ENCODE measurements at places on chromosomes 3 and 15. TPM values are rescaled to one million over a fixed set of nuclear protein-coding genes. Genes with fewer than 3 reads are reported as not detected.
A peak's percentile ranks its signal among the peaks of the same experiment; 100 is the strongest.

- no peak for DNase-seq
Measured at GRCh38 chr3:124206225-124207055, 214.5 kb upstream of the ROPN1 start.

DNA sequence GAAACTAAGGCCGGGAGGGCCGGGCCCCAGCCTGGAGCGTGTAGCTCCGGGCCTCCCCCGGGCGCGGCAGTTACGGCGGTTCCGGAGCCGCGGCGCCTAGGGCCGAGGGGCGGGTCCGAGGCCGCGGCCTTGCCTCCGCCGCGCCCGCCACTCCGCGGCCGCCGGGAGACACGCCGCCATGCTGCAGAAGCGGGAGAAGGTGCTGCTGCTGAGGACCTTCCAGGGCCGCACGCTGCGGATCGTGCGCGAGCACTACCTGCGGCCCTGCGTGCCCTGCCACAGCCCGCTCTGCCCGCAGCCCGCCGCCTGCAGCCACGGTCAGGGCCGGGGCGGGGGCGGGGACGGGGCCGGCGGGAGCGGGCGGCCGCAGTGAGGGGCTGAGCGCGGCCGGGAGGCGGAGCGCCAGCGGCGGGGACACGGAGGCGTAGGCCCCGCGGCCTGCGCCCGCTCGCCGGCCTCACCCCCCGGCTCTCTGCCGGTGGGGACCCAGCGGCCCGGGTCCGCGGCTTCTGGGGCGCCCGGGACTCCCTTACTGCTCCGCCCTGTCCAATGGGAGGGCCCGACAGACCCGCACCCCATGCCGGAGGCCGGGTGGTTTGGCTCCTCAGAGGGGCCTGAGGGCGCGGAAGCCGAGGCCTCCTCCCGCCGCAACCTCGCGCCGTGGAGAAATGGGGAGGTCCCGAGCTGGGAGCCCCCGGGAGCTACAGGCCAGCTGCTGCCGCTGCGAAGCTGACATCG lies at the start of gene DIS3L:
Gene DIS3L (plus strand): TSS at position 150 of the 738 bp plus-strand sequence. CDS start 29 bp downstream, at position 179.
- peak; percentile 80 for DNase-seq

- DNase-seq = no peak
Measured at GRCh38 chr15:40623361-40623760, 29.3 kb downstream of the KNL1 start.

- no peak for DNase-seq
Measured at GRCh38 chr3:159832024-159832423, 156.6 kb upstream of the IL12A start.

DNA sequence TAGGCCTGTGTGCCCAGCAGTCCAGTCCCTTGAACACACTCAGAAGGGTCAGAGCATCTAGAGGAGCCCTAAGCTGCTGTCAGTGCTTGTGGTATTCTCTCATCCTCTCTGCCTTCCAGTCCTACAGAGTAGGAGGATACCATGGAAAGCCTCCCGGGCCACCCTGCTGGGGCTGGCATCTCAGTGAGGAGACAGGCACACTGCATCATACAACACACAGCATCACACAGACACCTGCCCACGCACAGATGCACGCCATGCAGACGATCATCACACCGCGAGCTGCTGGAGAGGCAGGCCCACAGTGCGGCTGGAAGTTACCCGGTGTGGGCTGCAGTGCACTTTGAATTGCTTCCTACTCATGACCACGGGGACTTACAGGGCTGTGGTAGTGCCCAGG lies 15.2 kb downstream of the GABRA5 start:
- DNase-seq = no peak

DNA sequence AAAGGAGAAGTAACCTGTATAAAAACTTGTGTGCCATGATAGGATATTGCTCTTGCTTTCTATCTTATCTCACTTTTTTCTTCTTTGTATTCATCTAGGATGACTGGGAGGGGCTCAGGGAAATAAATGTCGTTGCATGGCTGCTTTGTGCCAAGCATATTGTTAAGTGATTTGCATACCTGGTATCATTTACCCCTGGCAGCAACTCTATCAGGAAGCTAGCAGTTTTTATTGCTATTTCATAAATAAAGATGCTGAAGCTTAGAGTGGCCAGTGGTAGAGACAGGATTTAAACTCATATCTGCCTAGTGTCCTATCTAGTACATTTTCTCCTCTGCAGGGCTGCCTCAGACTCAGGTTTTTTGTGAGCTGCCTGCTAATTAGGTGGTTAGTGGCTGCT lies 253.3 kb downstream of the PTPRG start:
- no peak for DNase-seq

GRCh38 chr3:188633206-188633605 lies 479.2 kb downstream of the LPP start:
- no peak for DNase-seq

DNA sequence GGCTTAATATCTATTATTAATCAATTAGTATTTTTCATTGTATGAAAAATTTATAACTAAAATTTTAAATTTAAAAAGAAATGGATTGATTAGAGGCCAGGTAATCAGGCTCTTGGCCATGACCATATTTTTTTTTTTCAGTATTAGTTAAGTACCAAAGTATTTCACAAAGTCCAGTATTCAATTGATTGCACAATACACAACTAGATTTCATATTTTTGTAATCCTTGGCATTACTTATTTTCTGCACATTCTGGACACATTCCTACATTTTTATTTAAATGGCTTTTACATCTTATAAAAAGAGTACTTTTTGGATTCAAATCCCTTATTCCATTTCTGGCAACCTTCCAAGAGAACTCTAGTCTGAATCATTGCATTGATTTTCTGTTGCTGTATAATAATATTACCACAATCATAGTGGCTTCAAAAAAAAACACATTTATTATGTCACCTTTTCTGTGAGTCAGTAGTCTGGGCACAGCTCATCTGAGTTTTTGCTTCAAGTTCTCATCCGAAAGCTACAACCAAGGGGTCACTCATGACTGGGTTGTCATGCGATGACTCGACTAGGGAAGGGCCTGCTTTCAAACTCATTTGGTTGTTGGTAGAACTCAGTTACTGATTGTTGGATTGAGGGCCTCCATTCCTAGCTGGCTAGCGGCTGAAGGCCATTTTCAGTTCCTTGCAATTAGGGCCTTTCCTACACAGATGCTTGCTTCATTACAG lies 90.7 kb downstream of the CNTN6 start:
- no peak for DNase-seq

- DNase-seq = no peak
Measured at GRCh38 chr3:177647876-177648275, 450.6 kb upstream of the TBL1XR1 start.

GRCh38 chr3:27324686-27325085 lies 44.5 kb downstream of the NEK10 start:
- DNase-seq = no peak

- DNase-seq = no peak
Measured at GRCh38 chr3:26106228-26106627, 316.3 kb downstream of the OXSM start.

DNA sequence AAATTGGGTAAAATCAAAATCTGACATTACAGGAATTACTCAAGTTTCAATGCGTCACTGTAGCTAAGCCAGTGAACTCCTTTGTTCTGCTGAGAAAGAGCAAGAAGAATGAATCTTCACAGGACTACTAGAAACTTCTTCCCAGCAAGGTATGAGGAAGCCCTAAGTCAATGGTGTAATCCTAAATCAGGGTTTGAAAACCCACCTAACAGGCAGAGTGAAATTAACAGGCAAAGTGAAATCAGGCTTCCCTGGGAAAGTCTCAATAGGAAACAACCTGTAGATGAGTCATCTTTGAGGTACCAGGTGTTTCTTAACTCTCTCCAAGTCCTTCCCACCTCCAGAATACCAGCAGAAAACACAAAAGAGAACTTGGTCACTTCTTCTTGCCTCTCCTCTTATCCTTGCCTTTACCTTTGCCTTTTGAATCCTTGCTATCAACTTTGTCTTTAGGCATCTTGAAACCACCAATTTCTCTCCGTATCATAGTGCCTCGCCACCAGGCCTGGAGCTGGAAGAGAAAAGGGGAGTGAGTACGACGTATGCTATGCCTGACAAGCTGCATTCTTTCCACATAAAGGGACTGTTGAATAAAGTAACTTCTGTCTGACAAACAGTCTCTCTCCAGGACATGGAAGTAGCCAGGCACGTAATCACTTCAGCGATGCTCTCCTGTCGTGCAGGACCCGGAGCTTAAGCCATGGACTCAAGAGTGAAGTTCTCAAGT lies 60.6 kb upstream of the RPL35A start:
- peak; percentile 49 for DNase-seq

DNA sequence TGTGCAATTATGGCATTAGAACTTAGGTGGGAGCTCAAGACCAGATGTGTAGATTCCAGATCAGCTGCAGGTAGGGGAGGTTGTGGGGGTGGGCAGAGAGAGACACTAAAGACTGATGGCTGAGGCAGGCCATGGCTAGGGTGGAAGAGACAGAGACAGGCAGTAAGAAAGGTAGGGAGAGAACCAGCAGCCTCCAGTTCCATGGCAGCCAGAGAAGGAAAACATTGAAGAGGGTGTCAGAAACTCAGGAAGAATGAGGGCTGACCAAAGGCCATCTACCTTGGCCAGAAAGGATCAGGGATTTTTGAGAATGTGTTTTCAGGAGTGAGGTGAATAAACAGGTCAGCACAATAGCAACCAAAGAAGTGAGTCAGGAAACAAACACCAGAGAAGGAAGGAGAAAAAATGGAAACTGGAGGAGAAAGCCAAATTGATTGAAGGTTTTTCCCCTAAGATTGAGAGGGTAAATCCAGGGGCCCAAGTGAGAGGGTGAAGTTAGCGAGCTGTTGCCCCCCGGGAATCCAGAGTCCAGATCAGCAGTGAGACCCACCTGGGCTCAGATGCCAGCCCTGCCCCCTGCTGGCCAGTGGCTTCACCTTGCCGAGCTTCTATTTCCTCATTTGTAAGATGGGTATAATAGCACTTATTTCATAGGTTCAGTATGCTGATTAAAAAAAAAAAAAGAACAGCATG lies 41.0 kb downstream of the ABHD2 start:
- DNase-seq = peak; percentile 80

DNA sequence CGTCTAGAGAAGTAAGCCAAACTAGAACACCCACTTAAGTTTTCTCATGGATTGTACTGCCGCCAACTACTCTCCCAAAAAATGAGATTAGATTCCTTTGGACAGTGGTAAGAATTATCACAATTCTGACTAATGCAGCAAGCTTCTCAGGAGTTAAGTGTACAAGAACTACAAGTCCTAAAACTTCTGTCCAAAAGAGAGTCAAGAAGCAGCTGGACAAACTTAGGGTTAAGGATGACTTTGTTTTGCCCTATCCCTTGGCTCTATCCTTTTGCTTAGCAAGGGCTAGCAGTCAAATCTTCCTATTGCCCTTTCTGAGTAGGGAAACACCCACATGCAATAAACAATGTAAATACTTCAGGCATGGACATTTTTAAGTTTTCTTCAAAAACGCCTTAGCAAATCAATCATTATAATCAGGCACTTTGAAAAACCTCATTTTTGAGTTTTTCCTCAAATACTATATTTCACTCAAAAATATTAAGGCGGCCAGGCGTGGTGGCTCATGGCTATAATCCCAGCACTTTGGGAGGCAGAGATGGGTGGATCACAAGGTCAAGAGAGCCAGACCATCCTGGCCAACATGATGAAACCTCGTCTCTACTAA lies 19.5 kb downstream of the RAF1 start:
- DNase-seq = no peak

DNA sequence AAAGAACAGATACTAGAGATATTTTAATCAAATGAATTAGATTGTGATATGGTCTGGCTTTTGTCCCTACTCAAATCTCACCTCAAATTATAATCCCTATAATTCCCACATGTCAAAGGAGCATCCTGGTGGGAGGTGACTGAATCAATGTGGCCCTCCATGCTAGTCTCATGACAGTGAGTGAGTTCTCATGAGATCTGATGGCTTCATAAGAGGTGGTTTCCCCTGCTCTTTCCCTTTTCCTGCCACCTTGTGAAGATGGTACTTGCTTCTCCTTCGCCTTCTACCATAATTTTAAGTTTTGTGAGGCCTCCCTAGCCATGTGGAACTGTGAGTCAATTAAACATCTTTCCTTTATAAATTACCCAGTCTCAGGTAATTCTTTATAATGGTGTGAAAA lies 82.8 kb downstream of the FAIM start:
- no peak for DNase-seq

DNA sequence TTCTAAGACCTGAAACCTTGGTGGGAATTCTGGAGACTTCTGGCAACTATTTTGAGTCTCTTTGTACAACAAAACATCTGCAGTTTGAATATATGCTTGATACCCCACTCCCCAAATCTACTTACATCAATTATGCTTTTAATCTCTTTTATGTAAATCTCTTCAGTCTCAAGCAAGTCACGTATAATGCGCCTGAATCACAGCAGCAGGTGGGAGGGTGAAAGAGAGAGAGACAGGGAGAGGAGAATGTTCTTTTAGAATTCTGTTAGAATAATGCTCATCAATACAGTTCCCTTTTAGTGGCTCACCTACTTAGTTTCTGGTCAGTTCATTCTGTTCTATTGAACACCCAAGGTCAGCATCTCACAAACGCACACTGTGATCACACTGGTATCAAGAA lies 22.2 kb upstream of the B3GNT5 start:
- no peak for DNase-seq

DNA sequence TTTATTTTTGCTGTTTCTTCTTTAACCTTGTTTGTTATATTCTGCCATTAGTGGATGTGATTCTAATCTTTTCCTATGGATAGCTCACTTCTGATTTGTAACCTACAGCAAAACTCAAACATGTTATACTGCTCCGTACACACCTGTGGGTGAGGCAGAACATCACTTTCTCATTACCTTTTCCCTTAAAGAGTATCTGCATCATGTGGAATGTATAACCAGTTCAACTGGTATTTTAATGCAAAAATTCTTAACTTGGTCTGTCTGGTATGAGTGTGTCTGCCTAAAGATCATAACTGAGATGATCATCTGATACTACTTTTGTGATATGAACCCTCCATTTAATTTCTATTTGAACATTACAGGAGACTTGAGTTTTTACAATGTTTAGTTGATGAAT lies 13.0 kb upstream of the UPK1B start:
- DNase-seq = no peak

GRCh38 chr3:27688053-27688452 lies 34.1 kb downstream of the EOMES start:
- no peak for DNase-seq

GRCh38 chr15:57861034-57861638 lies 154.6 kb downstream of the POLR2M start:
- no peak for DNase-seq

- DNase-seq = no peak
Measured at GRCh38 chr3:15800780-15801179, 3.0 kb upstream of the ANKRD28 start.

- no peak for DNase-seq
Measured at GRCh38 chr15:78492872-78493271, 14.5 kb upstream of the HYKK start.

Gene PRRT3
- 10.0 TPM for polyA plus RNA-seq

Gene GFM1
- 8.1 TPM for polyA plus RNA-seq

Gene PODXL2
- 32.3 TPM for polyA plus RNA-seq

Gene FANCD2OS
- not detected for polyA plus RNA-seq

Gene SLCO2A1
- polyA plus RNA-seq = 2.3 TPM

Gene TMC3
- not detected for polyA plus RNA-seq

Gene LDHAL6B
- polyA plus RNA-seq = not detected

Gene ARPC4
- 138 TPM for polyA plus RNA-seq

Gene PROS1
- polyA plus RNA-seq = 0.65 TPM

Gene PIGZ
- polyA plus RNA-seq = 0.57 TPM

Gene NR2F2
- 0.14 TPM for polyA plus RNA-seq

Gene CTXN2
- 0.08 TPM for polyA plus RNA-seq

Gene CCDC54
- polyA plus RNA-seq = not detected
